ENCODE measurements at places on chromosomes 2 and 18.

DNA sequence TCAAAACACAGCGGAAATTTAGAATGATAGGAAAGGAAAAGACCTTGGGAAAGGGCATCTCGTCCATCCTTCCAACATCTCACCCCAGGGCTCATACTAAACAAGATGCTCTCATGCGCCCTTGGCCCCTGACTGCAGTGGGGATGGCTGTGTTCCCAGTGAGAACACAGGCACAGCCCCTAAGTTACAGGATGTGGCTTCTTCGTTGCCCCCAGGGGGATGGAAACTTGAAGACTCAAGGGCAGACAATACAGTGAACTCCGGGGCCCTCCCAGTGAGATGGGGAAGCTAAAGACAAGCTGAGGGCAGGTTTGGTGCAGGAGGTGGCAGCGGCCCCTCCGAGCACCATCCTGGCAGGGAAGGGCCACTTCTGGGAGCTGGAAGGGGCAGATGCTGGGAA lies 139.7 kb downstream of the INO80D start:
- no peak for DNase-seq

GRCh38 chr2:55118643-55119083 lies 68.4 kb upstream of the RTN4 start:
- no peak for DNase-seq

- DNase-seq = no peak
Measured at GRCh38 chr2:24771764-24772586, 21.2 kb downstream of the PTRHD1 start.

DNA sequence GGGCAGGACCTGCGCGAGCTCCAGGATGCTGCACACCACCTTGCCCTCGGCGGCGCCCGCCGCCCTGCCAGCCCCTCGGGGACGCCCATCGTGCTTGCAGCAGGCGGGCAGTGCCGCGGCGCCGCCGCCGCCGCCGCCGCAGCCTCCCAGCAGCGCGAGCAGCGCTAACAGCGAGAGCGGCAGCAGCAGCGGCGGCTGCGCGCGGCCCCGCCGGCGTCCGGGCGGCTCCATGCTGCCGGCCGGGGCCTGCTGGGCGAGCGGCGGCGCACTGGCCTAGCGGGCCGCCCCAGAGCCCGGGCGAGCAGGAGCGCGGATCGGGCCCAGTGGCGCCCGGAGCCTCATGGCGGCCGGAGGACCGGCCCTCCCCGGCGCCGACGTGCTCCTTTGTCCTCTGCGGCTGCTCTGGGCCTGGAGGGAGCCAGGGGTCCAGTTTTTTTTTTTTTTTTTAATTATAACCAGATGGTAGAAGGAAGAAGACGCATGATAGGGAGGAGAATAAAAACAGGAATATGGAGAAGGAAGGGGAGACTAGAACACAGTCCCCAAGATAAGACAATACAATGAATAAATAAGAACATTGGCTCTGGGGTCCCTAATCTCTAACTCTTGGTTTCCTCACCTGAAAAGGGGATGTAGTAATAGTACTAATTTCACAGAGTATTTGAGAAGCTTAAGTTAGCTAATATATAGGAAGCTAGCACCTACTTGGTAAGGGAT lies 17.1 kb upstream of the ANKRD62 start:
- DNase-seq = no peak

GRCh38 chr2:58541511-58541910 lies 300.4 kb upstream of the FANCL start:
- DNase-seq = no peak

GRCh38 chr2:189609423-189609816 lies 28.8 kb upstream of the SLC40A1 start:
- DNase-seq = no peak

DNA sequence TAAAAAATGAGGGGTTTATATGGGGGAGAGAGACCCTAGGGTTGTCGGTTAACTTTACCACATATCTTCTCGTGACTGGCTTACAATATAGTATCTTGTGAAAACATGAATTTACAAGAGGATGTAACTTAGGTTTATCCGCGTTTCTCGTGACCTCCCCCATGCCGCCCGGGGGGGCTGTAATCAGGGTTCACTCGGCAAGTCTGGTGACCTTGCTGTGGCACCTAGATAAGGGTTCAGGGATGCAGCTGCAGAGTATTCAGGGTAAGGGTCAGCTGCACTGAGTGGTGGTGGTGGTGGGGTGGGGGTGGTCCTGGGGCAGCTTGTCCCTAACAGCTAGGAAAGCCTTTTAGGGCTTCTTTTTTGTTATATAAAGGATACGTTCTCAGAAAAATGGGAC lies 112.3 kb downstream of the LYPD1 start:
- no peak for DNase-seq

GRCh38 chr2:8676921-8677645 lies 4.8 kb upstream of the ID2 start:
- no peak for DNase-seq

DNA sequence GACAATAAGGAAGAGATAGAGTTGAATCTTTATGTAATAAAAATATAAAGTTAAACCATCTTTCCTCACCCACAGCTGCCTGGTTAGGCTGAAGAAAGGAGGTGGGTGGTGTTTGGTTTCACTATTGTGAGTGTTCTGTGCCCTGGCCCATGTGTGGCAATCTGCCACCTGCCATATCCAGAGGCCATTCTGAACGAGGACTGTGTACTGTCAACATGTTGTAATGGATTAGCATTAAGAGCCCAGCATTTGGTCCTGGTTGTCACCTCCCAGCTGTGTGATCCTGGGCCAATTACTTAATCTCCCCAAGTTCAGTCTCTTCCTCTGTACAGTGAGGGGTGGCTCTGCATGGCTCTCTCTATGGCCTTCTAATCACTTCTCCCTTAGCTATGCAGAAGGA lies 118.2 kb upstream of the SEC11C start:
- no peak for DNase-seq

- DNase-seq = no peak
Measured at GRCh38 chr2:192090911-192091310, 103.8 kb downstream of the TMEFF2 start.

- DNase-seq = no peak
Measured at GRCh38 chr2:238426568-238427434, at the start of gene ASB1. TSS of gene ASB1 (plus strand) at chr2:238426927. CDS start at chr2:238427071, 144 bp downstream.

- no peak for DNase-seq
Measured at GRCh38 chr18:12630136-12630535, 27.8 kb downstream of the SPIRE1 start.

DNA sequence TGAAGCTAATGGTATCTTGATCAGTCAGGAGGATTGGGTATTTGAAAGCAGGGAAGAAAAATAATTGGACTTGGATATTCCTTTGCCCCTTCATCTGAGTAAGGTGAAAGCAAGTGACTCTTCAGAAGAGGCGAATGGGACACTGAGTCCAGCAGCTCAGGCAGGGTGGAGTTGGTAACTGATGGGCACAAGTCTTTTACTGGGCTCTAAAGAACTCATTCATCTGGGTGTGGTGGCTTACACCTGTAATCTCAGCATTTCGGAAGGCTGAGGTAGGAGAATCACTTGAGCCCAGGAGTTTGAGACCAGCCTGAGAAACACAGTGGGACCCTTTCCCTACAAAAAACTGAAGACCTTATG lies 11.2 kb downstream of the CFLAR start:
- no peak for DNase-seq

GRCh38 chr18:49666045-49666775 lies 104.4 kb downstream of the LIPG start:
- DNase-seq = no peak

- no peak for DNase-seq
Measured at GRCh38 chr2:157501026-157501425, 57.1 kb upstream of the CYTIP start.

- DNase-seq = no peak
Measured at GRCh38 chr2:235371018-235371417, 122.8 kb upstream of the AGAP1 start.

DNA sequence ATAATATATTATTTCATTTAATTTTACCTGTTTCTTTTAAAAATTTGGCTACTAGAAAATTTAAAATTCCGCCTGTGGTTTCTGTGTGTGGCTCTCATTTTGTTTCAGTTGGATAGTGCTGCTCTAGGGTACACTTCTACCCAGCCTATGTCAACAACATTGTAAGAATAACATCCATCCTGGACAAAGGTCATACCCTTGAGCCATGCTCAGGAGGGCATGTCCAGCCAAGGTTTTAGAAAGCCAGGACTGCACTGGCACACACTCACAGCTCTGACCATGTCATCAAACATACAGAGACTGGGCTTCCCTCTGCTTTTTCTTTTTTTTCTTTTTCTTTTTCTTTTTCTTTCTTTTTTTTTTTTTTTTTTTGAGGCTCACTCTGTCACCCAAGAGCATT lies 96.1 kb downstream of the CTIF start:
- DNase-seq = no peak

- DNase-seq = no peak
Measured at GRCh38 chr18:48858676-48859075, 92.1 kb downstream of the SMAD7 start.

GRCh38 chr2:11433822-11434221 lies 32.1 kb downstream of the E2F6 start:
- no peak for DNase-seq

GRCh38 chr2:8475349-8476031 lies 206.4 kb upstream of the ID2 start:
- DNase-seq = no peak

GRCh38 chr2:40118622-40119021 lies 333.3 kb downstream of the SLC8A1 start:
- DNase-seq = no peak

DNA sequence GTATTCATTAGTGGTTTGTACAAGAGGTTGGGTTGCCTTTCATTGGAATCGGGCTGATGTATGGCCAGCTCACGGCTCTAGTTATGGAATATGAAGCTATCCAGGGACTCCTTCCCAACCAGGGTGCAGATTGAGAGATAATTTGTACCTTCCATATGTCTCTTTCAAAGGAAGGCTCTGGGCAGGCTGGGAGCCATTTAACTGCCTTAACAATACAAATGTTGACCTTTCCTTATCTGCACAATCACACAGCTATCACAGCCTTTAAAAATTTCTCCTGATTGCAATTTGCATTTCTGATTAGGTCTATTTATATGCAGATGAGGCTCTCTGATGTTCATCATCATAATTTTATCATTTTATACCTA lies 58.7 kb downstream of the MYO3B start:
- no peak for DNase-seq

DNA sequence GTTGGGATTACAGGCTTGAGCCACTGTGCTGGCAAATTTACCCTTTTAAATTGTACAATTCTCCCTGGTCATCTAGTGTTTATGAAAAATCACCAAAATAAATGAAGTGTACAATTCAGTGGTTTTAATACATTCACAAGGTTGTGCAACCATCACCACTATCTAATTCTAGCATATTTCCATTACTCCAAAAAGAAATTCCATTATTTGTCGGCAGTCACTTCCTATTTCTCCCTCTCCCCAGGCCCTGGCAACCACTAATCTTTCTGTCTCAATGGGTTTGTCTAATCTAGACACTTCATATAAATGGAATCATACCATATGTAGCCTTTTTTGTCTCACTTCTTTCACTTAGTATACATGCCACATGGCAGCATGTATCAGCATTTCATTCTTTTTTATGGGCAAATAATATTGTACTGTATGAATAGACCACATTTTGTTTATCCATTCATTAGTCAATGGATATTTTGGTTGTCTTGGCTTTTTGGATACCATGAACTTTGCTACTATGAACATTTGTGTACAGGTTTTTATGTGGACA lies 12.6 kb upstream of the POLE4 start:
- no peak for DNase-seq

DNA sequence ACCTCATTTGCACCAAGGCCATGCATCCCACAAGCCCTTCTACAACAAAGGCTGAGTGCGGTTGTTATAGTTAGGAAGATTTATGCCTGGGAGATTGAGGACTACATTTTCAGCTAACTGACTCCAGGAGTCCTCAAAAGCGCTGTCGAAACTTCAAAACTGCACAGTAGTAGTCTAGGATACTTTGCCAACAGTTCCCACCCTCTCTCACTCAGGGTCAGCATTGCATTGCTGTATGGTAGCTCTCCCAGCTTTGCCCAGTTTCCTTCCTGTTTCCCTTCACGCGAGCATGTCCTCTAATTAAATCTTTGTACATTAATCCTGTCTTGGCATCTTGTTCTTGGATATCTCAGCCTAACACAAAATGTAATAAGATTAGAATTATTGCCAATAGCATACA lies 420.6 kb upstream of the UBE2E3 start:
- DNase-seq = no peak

DNA sequence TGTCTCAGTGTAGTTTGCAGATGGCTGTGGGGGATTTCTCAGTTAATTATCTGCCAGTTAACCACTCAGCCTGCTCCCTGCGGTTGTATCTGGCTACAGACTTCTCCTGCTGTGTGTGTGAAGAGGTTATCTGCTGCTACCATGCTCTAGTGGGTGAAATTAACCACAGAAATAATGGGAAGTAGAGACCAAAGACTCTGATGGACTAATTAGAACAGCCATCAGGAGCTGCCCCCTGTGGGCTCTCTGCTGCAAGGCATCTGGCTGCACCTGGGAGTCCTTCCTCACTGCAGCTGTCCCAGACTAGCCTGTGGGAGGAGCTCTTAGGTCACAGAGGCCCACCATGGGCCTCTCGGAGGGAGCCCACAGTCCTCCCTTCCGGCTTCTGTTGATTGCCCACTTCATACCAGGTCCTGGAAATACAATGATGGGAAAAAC lies 66.6 kb downstream of the CTIF start:
- no peak for DNase-seq

DNA sequence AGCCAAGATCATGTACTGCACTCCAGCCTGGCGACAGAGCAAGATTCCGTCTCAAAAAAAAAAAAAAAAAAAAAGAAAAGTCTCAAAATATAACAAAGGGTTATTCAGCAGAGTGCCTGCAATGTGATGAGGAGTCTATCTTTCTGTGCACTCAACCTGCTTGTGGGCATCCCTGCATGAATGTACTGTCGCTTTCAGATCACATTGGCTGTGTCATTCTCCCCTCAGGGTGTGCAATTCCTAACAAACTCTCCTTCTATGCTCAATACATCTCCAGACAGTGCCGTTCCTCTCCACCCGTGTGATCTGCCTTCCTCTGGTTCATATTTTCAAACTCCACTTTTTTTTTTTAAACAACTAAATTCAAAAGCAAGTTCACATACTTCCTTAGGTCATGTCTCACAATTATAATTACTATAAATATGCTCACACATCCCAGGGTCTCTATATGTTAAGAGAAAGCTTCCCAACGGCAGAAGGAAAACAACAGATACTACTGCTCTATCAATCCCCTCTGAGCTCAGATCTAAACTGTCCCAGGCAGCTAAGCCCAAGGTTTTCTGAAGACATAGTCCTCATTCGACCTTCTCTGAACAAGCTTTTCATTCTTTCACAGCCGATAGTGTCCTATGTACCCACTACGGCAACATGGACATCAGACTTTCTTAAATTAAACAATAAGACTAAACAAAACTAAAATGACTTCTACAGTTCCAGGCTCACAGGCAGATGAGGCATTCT lies 35.2 kb downstream of the PTMA start:
- DNase-seq = no peak
